RPMI7951 (cell line): ENCODE measurements at places on chromosomes 16 and 17. TPM values are rescaled to one million over a fixed set of nuclear protein-coding genes. Genes with fewer than 3 reads are reported as not detected.

GRCh38 chr17:57485916-57486881, 229.9 kb downstream of the MSI2 start:
- DNase-seq, result no peak

The TSR3 gene
- 50.0 and 65.5 TPM in 2 replicates for total RNA-seq

- DNase-seq, result no peak
Measured at GRCh38 chr16:67302970-67303369, 23.6 kb downstream of the KCTD19 start.

The PGP gene
- 14.1 and 21.0 TPM in 2 replicates for total RNA-seq

DNA sequence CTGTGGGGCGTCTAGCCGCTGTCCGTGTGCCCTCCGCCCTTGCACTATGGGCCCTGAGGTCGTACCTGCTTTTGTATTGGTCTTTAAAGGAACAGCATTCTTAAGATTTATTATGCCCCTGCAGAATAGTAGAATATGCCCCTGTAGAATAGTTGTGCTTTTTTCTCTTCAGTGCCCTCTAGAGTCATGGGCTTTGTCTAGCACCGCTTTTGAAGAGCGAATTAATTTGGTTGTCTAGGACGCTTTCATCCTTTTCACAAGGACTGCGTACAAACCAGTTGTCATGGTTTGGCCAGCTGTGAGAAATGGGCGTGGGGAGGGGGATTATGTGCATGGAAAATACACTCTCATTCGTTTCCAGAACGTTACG, 621 bp downstream of the CEP95 start:
- DNase-seq, result peak; percentile 71

DNA sequence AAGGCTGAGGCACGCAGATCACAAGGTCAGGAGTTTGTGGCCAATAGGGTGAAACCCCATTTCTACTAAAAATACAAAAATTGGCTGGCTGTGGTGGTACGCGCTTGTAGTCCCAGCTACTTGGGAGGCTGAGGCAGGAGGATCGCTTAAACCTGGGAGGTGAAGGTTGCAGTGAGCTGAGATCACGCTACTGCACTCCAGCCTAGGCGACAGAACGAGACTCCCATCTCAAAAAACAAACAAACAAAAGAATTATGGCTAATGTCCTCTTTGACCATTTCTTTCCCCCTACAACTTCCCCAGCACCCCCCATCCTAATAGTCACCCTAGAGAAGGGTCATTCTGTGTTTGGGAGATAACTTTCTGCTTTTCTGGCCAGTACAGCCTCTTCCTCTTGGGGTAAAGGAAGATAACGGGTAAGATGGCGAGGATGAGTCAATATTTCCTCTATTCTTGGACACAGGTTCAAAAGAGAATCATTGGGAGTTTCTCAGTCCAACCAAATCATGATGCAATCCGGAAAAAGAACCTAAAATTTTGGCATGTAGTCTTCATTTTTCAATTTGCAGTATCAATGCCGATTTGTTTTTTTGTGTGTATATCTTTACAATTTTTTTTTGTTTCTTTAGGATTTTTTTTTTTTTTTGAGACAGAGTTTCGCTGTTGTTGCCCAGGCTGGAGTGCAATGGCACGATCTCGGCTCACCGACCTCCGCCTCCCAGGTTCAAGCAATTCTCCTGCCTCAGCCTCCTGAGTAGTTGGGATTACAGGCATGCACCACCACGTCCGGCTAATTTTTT, 107.6 kb upstream of the MED13 start:
- DNase-seq, result peak; percentile 8

DNA sequence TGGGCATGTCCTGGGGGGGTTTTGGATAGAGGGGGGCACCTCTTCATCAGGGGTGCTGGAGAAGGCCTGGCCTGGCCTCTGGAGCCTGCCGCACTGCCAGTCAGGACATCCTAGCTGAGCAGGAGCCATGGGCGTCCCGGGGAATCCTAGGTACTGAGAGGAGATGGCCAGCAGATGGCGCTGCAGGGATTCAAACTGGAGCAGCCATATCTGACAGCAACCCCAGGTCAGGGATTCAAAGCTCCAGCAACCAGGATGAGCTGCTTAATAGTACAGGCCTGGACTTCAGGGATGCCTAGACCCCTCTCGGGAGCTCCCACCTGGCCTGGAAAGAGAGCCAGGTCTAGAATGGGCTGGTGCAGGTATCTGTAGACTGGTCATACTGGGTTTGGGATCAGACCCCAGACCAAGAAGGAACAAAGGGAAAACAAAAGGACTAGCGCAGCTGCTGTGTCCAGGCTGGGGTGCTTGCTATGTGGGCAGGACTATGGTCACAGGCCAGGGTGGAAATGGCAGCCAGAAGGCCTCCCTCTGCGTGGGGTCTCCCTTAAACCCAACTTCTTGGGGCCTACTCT, 306.9 kb upstream of the RBFOX1 start:
- peak; percentile 10 for DNase-seq

DNA sequence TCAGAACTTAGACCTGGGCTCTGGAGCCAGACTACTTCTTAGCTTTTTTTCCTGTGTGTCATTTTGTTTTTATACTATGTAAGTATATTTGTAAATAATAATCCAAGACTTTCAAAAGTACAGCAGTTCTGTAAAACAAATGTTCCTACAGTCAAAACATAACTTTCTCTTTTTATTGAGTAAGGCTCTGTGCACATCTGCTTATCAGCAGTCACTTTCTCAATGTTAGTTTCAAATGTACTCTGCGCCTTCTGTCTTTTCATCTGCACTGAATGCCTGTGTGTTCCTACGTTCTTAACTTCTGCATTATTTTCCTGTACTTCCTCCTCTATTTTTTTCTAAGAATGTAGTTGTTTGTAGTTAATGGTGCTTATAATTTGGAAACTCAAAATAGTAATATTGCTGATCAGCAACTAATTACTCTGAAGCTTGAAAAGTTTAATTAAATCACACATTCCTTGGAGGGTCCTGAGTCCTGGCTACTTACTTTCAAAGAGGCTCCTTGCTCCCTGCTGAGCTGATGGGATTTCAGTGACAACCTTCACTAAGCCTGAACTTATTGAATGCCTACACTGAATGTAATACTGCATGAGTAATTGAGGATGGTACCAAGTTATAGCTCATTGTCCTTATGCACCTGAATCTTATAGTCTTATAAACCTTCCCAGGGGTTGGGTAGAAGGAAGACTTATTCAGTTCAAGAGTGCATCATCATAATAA, 329.9 kb downstream of the KCNJ2 start:
- no peak for DNase-seq

GRCh38 chr17:41015454-41015853, 6.5 kb upstream of the KRTAP3-1 start:
- no peak for DNase-seq

DNA sequence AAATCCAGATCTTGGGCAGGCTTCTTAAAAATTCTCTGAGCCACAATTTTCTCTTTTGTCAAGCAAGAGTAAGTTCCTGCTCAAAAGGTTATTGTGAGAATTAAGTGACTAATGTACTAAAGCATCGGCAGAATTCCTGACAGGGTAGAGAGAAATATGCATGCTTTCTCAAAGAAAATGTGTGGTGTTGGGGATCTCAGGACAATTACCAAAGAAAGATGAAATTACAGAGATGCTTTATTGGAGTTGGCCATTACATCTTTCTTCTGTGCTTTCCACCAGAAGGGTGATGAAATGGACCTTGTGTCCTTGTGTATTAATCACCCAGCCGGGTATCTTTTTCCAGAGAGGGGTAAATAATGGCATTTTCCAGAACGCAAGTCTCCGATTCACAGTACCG, 1.7 kb upstream of the USP43 start:
- DNase-seq, result no peak

- peak; percentile 25 for DNase-seq
Measured at GRCh38 chr17:80034791-80035686, 633 bp downstream of the TBC1D16 start.

DNA sequence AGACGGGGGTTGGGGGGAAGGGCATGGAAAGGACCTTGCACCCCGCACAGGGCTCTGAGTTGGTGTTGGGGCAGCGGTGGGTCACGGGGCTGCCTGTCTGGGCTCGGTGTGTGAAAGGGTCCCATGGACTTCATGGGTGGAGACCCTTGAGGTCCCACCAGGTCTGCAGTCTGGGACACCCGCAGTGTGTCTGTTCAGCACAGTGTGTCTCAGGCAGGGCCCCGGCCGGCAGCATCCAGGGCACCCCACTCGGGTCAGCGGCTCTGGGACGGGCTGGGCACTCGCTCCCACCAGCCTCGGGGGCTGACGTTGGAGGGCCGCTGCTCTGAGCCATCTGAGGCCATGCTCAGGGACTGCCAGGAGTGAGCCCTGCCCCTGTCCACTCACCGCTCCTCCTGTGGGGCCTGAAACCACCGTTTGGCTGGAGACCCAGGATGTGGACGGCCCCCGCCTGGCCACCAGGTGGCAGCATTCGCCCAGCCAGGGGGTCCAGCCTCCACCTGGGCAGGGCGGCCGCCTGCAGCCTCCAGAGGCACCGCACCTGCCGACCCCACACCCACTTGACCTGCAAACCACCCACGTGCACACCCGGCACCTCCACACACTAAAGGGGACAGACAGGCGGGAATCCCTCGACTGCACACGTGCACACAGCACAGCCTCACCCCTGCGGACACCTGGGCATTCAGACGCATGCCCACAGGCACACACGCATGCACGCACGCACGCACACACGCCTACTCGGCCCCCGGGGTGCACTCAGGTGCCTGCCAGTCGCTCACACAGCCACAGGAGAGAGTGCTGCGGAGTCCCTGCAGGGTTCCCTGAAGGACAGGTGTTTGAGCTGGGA, 10.1 kb upstream of the ZFPM1 start:
- DNase-seq, result peak; percentile 60

The CPHXL2 gene
- total RNA-seq, result not detected in 2 replicates

The BPTF gene
- 23.8 and 24.6 TPM in 2 replicates for total RNA-seq

DNA sequence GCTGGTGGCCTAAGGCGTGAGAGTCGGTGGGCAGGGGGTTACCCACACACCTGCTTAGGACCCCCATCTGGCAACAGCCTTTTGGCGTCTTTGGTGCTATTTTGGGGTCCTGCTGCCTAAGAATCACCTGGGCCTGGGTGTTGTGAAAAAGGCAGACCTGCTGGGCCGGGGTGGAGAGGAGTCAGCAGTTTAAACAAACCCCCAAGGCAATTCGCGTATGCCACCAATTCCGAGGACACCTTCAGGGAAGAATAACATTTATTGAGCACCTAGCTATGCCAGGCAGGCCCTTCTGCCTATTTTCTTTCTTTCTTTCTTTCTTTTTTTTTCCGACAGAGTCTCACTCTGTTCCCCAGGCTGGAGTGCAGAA, 53.9 kb upstream of the TOB1 start:
- no peak for DNase-seq

DNA sequence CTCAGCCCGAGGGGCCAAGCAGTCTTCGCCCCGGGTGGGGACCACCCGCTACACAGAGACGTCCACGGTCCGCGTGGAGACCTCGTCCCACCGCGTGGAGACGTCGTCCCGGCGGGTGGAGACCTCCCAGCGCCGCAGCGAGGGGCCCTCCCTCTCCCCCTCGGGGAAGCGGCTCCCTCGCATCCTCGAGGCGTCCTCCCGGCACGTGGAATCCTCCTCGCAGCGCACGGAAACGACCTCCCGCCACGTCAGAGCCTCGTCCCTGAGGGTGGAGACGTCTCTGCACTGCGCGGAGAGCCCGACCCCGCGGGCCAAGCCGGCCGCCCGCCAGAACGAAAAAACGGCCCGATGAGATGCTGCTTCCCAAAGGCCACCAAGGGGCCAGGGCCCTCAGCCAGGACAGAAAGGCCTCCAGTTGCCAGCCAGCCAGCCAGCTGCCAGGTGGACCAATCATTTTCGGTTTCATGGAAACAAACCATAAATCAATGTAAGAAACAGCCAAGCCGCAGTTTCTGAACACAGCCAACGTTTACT, 424 bp downstream of the C17orf100 start:
- DNase-seq, result peak; percentile 54

GRCh38 chr16:19463468-19464315, 46.0 kb downstream of the TMC5 start:
- DNase-seq, result peak; percentile 63

DNA sequence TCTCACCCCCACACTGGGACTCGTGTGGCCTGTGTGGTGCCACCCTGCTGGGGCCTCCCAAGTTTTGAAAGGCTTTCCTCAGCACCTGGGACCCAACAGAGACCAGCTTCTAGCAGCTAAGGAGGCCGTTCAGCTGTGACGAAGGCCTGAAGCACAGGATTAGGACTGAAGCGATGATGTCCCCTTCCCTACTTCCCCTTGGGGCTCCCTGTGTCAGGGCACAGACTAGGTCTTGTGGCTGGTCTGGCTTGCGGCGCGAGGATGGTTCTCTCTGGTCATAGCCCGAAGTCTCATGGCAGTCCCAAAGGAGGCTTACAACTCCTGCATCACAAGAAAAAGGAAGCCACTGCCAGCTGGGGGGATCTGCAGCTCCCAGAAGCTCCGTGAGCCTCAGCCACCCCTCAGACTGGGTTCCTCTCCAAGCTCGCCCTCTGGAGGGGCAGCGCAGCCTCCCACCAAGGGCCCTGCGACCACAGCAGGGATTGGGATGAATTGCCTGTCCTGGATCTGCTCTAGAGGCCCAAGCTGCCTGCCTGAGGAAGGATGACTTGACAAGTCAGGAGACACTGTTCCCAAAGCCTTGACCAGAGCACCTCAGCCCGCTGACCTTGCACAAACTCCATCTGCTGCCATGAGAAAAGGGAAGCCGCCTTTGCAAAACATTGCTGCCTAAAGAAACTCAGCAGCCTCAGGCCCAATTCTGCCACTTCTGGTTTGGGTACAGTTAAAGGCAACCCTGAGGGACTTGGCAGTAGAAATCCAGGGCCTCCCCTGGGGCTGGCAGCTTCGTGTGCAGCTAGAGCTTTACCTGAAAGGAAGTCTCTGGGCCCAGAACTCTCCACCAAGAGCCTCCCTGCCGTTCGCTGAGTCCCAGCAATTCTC, 27.4 kb downstream of the STH start:
- no peak for DNase-seq

DNA sequence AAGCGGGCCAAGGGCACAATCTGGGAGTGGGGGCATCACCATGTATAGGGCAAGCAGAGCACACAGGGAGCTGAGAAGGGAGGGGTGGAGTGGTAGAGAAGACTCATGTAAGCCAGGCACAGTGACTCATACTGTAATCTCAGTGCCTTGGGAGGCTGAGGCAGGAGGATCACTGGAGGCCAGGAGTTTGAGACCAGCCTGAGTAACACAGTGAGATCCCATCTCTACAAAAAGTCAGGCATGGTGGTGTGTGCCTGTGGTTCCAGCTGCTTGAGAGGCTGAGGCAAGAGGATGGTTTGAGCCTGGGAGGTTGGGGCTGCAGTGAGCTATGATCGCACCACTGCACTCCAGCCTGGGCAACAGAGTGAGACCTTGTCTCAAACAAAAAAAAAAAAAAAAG, 40.8 kb downstream of the ARHGAP27 start:
- DNase-seq, result no peak

The CHST5 gene
- total RNA-seq, result not detected in 2 replicates

The CACNA1G gene
- total RNA-seq, result under 0.01 and 0.12 TPM in 2 replicates

GRCh38 chr17:27664606-27664965, 33.6 kb downstream of the LGALS9 start:
- DNase-seq, result no peak

GRCh38 chr17:75361344-75361743, 44.1 kb downstream of the GRB2 start:
- DNase-seq, result no peak
